Renal pelvis (tissue), 12 donors: ENCODE measurements at places on chromosomes 11 and 22. TPM values are rescaled to one million over a fixed set of nuclear protein-coding genes. Genes with fewer than 3 reads are reported as not detected.

ADAMTS8 gene
- 3.0 TPM for polyA plus RNA-seq

LGALS12 gene
- 0.34 TPM for polyA plus RNA-seq

PLEKHB1 gene
- 15.7 TPM for polyA plus RNA-seq

- DNase-seq, result no peak
Measured at GRCh38 chr22:39188809-39189208, 36.3 kb upstream of the CBX7 start.

DNA sequence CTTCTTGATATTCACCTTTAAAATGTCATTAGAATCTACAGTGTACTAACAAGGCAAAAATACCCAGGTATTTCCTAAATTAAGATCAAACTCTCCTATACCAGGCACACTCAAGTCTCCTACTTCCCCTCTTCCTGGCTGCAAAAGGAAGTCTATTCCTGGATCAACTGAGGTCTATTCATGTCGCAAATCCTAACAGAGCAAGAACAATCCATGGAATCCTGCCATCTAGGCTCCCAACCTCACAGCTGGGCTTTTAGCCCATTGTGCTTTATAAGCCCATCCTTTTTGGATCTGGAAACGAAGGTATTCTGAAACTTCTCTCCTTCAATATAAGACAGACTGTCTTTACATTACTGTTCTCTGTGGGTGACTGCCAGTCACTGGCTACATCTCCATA lies 161.8 kb downstream of the SOX6 start:
- no peak for DNase-seq

- DNase-seq, result no peak
Measured at GRCh38 chr11:20120134-20120925, 39.9 kb downstream of the DBX1 start.

DNA sequence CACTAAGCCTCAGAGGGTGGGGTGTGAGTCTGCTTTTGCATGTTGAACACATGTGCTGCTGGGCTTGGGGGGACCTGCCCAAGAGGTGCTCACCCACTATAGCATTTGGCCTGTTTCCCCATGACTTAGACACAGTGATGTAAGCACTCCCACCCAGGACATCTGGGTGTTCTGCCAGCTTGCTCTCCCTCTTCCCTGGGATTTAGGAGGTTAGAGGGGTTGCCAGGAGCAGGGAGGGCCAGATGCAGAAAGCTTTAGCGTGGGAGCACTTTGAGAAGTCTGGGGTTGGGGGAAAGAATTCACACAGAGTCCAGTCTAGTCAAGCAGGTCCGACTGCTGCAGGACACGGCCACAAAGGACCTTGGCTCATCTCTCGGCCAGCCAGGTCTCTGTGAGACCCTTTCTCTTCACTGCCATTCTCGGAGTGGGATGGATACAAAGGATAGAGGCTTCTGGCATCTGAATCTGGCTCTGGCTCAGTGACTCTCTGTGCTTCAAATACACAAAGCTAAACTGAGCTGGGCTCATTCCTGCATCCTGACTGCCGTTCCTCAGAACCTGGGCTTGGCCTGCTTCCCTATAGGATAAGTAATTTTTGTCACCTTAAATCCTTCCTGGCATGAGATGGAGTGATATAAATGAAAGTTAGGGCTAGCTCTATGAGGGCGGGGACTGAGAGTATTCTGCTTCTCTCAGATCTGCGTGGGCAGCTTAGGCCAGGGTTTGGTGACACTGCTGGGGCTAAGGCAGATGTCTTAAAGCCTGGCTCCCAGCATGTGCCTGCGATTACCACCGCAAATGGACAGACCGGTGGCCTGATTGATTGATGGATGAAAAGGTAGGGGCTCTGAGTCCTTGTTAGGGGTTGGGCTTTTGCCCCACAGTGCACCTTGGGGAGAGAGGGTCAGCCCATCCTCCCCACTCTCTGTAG lies 14.5 kb downstream of the USP2 start:
- no peak for DNase-seq

GRCh38 chr11:250740-251299 lies 14.0 kb downstream of the PSMD13 start:
- DNase-seq, result peak; percentile 30

DNA sequence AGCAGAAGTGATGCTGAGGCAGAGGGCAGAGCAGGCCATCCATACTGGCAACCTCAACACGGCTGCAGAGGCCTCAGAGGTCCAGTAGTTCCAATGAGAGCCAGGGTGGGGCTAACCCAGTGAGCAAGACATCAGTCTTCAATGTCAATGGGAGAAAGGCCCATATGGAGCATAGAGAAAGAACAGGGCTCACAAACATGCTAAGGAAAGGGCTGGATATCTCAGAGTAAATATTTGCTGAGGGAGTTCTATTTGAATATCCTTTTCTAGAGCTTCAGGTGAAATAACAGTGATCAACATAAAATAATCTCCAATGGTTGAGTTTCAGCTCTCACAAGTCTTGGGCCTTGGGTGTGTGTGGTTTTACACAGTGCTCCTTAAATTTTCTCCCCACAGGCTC lies 50.8 kb upstream of the CCDC90B start:
- no peak for DNase-seq

DNA sequence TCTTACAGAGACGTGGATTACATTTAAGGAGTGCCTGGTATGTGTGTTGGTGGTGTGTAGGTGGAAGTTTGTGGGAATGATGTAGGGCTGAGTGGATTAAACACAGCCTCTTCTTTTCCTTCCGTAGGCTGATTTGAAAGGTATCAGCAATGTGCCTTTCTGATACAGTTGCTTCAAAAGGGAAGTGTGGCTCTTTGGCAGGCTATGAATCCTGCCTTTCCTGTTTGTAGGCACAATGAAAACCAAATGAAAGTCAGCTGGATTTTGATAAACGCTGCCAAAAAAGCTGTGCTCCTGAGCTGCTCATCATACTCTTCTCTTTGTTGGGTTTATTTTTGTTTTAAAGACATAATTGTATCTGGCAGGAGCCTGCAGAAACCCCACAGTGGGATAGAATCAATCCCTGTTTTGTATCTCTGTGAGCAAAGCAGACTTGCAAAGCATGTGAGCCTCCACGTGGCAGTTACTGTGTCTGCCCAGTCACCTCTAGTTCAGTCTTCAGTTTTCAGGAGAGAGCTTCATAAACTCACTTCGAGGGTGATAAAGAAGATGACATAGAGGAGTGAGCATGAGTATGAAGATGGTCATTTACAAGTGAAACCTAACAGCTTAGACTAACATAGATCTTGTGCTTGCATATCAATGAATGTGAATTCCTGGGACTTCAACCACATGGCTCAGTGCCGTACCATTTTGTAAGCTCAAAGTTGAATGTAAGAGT lies 655.7 kb upstream of the KIRREL3 start:
- no peak for DNase-seq

- no peak for DNase-seq
Measured at GRCh38 chr11:113249491-113249763, 65.0 kb upstream of the TTC12 start.
